Activated CD4-positive, alpha-beta T cell treated with anti-CD3 and anti-CD28 coated beads, Interleukin-2, amount 50 U/mL, for 4 hours (primary cell): ENCODE measurements at places on chromosomes 6 and 20.

- DNase-seq, result peak; percentile 3
These were observed 24.6 kb downstream of the MTFR2 start for GRCh38 chr6:136225496-136225895.

DNA sequence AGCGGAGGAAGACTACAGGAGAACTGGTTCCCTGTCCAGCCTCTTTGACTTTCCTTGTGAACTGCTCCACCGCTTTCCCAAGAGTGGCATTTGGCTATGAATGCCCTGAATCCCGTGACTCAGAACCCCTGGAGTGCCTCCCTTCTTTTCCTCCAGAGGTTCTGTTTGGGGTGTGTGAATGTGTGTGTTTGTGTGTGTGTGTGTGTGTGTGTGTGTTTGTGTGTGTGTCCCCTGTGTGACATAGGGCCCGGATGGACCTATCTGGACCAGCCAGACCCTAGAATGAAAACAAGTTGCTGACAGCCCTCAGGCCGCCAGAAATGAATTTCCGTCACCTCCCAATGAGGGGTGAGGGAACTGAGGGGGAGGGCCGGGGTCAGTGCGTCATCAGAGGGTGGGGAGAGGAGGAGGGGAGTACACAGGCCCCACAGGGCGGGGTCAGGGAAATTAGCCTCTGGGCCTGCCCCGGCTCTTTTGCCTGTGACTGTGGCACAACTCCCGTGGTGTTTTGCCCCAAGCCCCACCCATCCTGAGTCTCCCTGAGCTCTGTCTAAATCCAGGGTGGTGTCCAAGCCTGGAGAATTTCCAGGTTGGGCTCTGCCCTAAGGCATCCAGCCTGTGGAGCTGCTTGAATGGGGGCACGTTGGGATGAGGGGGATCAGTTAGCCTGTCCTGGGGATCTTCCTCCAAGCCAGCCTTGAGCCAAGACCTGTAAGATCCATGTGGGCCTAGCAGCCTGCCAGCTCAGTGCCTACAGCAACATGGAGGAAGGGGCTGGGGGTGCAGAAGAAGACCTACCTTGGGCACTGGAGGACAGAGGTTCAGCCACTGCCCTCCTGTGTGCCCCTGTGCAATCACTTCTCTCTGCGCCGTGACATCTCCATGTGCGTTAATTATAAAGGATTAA is 15.2 kb upstream of the MRPS18A start:
- DNase-seq, result no peak

DNA sequence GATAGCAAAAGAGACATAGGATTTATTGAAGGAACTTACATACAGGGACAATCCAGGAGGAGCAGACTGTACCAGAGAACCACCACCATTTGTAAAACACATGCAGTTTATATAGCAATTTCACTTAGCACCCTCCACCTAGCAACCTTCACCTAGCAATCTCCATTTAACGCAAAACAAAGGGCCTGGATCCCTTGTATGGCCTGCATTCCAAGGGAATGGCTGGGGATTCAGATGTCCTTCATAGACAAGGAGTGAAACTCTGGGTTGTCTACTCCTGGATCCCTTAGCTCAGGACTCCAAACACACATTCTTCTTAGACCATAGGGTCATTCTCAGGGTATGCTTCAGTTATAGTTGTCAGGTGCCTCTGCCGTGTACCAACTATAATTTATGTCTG is 1324.9 kb downstream of the HACE1 start:
- DNase-seq, result no peak

- no peak for DNase-seq
These were observed 33.9 kb downstream of the EDN1 start for GRCh38 chr6:12324099-12324498.
